ENCODE measurements at places on chromosomes 7 and 10. TPM values are rescaled to one million over a fixed set of nuclear protein-coding genes. Genes with fewer than 3 reads are reported as not detected.

DNA sequence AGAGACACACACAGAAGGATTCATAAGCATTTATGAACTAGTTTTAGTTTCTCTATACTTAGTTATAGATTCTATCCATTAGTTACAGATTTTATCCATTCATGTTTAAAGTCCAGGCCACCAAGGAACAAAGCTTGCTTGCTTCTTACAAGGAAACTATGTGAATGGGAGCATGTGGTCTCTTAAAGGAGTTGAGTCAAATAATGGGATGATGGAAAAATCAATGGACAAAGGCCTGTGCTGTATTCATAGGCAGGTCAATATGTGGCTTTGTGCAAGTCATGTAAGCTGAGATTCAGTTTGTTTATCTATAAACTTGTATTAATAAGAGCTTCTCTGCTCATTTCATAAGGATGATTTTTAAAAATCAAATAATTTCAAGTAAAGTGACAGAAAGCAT lies 172.8 kb upstream of the CDK1 start:
- no peak for DNase-seq

DNA sequence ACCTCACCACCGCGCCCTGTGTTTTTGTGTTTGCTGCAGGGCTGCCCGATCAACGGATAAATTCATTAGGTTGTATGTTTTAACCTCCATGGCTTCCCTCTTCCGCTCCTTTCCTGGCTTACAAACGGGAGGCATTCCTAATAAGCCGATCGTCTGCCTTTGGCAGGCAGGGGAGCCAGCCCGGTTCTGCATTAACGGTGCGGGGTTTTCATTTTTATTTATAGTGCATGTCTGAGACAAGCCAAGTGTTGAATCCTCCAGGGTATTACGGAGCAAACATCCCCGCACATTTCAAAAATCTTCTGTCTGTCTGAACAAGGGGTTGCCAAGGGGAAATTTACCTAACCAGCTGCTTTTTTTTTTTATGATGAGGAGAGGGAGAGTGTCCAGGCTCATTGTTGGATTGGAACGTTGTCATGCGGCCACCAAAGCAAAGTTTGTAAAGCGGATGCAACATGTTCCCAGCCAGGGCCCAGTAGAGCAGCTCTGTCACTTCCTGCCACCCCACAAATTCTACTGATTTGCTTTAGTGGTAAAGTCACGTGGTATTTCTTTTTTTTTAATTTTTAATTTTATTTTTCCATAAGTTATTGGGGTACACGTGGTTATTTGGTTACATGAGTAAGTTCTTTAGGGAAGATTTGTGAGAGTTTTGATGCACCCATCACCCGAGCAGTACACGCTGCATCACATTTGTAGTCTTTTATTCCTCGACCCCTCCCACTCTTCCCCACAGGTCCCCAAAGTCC lies 92.3 kb upstream of the BAIAP2L1 start:
- no peak for DNase-seq

GRCh38 chr10:85791818-85792532 lies 574.6 kb downstream of the GRID1 start:
- DNase-seq, result no peak

DNA sequence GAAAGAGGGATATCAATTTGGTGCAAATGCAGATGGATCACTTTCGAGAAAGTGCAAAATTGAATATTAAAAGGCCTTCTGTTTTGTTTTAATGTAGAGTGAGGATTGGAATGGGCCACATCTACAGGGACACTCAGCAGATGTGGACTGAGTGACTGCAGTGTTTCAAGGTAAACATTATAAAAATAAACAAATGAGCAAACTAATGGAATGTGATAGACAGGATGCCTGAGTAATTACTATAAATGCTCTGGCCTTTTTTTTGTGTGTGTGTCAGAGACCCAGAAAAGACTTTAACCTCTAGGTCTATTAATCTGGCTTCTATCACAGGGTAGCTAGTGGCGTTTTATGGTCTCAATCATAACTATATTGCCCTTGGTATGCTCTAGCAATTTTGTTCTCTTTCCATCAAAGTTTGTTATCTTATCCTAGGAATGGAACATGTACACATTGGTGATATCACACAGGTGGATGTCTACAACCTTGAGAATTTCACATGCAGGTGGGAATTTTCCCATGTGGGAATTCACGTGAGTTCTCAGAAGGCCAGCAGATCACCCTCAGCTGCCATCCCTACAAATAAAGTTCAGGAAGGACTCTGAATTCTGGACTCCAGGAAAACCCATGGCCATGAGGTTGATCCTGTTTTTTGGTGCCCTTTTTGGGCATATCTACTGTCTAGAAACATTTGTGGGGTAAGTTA lies at the start of gene CPA2:
Gene CPA2, plus strand, starts transcription at position 606 of the 703 bp plus-strand sequence. Its CDS starts 19 bp downstream, at position 625.
- DNase-seq, result peak; percentile 69

GRCh38 chr10:33365871-33366411 lies 31.5 kb upstream of the NRP1 start:
- peak; percentile 91 for DNase-seq

GRCh38 chr7:138001529-138002095 lies at the start of gene CREB3L2:
Gene CREB3L2 (minus strand): TSS chr7:138002086. CDS start chr7:138001705, 381 bp downstream.
- peak; percentile 80 for DNase-seq

DNA sequence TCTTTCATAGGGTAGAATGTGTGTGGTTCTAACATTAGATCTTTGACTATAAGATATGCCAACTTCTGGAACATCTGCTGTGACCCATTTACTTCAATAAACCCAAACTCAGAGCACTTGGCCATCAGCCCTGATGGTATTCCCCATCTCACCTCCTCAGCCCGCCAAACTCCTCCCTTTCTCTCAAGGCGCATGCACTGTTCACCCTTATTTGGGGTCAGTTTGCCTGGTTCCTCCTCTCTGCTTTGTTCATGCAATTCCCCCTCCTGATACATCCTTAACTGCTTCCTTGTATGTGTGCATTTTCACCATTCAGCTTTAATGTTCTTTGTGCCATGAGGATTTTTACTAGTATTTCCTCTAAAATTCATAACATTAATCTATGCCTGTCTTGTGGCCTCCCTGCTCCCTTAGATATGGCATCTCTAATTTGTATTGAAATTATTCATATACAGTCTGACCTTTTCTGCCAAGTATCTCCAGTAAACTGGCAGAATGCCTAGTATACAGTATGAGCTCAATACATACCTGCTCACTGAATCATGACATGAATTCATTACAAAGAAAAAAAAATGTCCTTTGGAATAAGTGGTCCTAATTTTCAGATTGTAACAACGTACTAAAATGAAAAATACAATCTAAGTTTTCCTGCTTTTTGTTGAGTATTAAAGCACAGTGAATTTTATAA lies 336.8 kb upstream of the IGFBP3 start:
- peak; percentile 88 for DNase-seq

DNA sequence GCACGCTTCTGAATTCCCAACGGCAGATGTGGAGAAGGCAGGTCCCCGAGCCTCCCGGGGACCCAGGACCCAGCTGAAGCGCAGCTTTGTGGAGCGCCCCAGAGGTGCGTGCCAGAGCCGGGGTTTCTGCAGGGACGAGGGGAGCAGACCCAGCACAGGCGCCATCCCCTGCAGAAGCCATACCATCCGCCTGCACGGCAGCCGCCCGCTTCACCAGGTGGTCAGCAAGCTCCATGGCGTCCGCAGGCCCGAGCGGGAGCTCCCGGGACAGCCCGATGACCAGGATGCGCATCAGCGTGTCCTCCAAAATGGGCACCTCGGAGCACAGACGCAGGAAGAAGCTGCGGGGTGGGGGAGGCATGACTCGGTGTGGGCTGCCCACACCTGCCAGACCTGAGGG lies 10.6 kb downstream of the INTS1 start:
- DNase-seq, result no peak

GRCh38 chr10:69677985-69678654 lies 48.1 kb downstream of the FAM241B start:
- DNase-seq, result no peak

- DNase-seq, result no peak
These were observed 10.2 kb downstream of the ZRANB1 start for GRCh38 chr10:124952123-124952522.

GRCh38 chr7:102459221-102459844 lies 5.3 kb downstream of the ALKBH4 start:
- no peak for DNase-seq

GRCh38 chr10:73908853-73909539 lies 1.9 kb upstream of the PLAU start:
- peak; percentile 100 for DNase-seq

- peak; percentile 74 for DNase-seq
These were observed 33.8 kb upstream of the ZFAND2A start for GRCh38 chr7:1193593-1194424.

Gene PNLIP
- not detected for total RNA-seq

Gene FKBP6
- total RNA-seq, result not detected

Gene PKD2L1
- total RNA-seq, result not detected
